ENCODE measurements at places on chromosomes 11 and 22. TPM values are rescaled to one million over a fixed set of nuclear protein-coding genes. Genes with fewer than 3 reads are reported as not detected.

NTM gene
- total RNA-seq: not detected

IGSF9B gene
- 89.6 TPM for total RNA-seq

TSGA10IP gene
- total RNA-seq: not detected

OR52E8 gene
- not detected for total RNA-seq
